ENCODE measurements at places on chromosomes 16 and 17.

- DNase-seq: no peak
Measured at GRCh38 chr17:43877451-43878155, 29.7 kb downstream of the MPP2 start.

GRCh38 chr17:61570118-61570517, 20.9 kb downstream of the NACA2 start:
- no peak for DNase-seq

GRCh38 chr17:19380481-19381301, 2.4 kb downstream of the MAPK7 start:
- DNase-seq: no peak

- no peak for DNase-seq
Measured at GRCh38 chr17:56150649-56151048, 2.6 kb upstream of the ANKFN1 start.

DNA sequence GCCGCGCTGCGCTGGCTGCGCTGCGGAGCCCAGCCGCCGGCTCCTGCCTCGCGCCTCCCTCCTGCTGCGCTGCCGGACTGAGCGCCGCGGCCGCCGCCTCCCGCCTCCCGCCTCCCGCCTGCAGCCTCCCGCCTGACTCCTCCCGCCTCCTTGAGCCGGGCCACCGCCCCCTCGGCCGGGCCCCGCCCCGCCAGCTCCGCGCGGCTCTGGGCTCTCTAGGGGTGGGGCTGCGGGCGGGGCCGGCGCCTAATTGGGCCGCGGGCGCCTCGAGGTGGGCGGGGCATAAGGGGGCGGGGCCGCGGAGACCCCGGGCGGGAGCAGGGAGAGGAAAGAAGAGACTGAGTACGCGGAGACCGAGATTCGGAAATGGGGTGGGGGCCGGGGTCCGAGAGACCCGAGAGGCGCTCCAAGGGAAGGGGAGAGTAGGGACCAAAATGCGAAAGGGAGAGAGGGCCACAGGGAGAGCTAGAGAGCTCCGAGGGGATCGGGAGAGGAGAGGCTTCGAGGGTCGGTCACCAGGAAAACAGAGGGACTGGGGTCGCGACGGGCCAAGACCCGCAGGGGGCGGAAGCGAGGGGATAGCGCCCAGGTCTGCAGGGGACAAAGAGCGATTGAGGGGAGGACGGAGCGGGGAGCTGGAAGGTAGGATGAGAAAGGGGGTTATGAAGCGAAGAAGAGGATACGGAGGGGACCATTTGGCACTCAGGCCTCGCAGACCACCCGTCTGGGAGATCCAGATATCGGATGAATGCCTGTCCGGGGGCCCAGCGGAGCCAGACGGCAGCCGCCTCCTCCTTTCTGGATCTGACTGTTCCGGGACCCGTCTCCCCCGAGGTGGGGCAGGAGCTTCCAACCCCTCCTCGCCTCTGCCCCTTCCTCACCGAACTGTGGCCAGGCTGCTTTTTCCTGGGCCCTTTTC, at the start of gene C1QL1:
C1QL1 (minus strand) TSS at position 79 of the 919 bp plus-strand sequence. CDS start 255 bp downstream, outside the sequence.
- DNase-seq: peak; percentile 98

DNA sequence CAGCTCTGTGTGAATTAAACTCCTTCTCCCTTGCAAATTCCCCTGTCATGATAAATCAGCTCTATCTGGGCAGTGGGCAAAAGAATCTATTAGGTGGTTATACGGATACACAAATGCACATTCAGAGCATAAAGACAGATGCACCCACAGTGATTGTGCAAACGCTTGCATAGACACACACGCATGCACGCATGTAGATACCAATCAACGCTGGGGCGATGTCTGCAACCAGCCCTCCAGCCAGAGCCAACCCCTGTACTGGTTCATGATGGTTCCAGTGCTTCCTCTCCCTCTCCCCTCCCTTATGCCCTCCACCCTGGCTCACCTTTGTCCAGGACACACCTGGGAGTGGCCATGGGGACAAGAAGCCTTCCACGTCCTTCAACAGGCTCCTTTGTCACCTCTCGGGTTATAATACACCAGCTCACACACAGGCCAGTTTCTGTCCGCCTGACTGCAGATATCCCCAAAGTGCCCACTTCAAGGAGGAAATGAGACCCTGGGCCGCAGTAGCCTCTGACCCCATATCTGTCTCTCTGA, 33.1 kb upstream of the SNN start:
- no peak for DNase-seq

DNA sequence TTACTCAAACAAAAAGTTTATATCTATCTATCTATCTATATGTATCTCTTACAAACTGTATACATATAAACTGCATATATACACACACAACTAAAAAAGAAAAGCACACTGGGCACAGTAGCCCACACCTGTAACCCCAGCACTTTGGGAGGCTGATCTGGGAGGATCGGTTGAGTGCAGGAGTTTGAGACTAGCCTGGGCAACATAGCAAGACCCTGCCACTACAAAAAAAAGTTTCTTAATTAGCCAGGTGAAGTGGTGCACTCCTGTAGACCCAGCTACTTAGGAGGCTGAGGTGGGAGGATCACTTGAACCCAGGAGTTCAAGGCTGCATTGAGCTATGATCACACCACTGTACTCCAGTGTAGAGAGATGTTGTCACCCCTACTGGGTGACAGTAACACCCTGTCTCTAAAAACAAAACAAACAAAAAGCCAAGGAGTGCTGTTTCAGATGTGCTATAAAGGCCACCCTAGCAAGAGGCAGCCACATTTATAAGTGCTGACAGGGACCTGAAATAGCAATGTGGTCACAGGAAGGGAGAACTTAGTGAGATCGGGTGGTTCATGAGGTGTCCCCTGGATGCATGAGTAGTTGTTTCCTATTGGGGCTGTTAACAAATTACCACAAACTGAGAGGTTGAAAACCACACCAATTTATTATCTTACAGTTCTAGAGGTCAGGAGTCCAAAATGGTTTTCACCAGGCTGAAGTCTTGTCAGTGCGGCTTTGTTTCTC, 4.8 kb downstream of the CD2BP2 start:
- no peak for DNase-seq

- no peak for DNase-seq
Measured at GRCh38 chr16:79573884-79574283, 26.7 kb downstream of the MAF start.

DNA sequence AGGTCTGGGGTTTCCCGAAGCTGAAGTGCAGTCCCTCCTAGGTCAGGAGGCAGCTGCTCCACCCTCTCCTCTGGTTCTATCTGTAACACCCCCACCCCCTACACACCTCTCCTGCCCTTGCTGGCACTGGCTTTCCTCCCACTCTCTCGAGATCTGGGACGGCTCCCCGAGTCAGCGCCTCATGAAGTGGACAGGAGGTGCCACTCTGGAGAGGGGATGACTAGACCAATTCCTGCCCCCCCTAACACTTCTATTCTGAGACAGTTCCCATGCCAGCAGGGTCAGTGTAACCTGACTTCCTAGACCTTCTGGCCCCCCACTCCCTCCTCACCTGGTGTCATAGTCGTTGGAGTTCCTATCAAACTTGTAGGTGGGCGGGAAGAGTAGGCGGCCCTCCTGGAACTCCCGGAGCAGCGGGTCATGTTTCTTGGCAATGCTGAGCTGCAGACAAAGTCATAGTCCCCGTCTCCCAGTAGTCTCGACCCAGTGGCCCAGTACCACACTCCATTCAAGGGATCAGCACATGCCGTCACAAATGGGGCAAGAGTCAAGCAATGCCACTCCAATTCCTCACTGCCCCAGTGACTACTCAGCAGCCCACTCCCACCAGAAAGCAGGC, 9.7 kb downstream of the INPP5K start:
- no peak for DNase-seq

DNA sequence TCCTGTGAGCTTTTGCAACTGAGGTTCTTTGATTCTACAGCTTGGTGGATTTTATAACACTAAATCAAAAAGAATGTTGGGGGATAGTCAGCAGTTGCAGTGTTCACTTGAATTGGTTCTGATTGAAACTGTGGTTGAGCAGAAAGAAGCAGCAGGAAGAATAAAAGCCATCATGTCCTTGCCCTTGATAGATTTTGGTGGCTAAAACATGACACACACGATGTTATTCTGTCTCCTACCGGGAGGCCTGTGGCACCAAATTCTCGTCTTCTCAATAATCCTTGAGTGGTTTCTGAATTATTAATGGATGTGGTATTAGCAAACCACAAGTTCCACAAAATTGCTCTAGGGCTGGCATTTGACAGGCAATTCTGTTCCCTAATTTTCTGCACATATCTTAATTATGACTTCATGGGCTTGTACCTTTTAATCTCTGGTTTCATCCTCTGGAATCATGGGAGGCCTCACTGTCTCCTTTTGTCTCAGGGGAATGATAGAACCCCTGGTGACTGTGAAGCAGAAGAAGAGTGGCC, 338.2 kb downstream of the SNX29 start:
- no peak for DNase-seq

- peak; percentile 41 for DNase-seq
Measured at GRCh38 chr17:8117980-8118768, at the start of gene ALOXE3. Gene ALOXE3 (minus strand): TSS chr17:8118514. CDS start chr17:8117990, 524 bp downstream.

Data from Calu3 (cell line).